Hypothalamus (tissue), 51 donors: ENCODE measurements at places on chromosomes 13 and 19.

DNA sequence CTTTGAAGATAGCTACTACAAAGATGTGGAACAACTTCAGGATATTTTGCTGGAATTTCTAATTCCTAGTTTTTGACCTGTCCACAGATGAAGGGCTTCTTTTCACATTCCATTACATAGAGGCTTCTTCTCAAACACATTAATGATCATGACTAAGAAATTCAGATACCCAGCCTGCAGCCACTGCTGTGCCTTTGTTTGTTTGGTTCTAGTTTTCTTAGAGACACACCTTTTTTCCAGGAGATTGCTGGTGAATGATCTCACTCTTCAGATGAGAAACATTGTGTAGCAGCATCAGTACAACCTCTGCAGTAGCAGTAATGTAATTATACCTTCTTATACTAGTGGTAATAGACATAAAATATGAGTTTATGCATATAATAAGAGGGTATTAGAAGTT lies 5.0 kb downstream of the TDRD3 start:
- no peak for DNase-seq

DNA sequence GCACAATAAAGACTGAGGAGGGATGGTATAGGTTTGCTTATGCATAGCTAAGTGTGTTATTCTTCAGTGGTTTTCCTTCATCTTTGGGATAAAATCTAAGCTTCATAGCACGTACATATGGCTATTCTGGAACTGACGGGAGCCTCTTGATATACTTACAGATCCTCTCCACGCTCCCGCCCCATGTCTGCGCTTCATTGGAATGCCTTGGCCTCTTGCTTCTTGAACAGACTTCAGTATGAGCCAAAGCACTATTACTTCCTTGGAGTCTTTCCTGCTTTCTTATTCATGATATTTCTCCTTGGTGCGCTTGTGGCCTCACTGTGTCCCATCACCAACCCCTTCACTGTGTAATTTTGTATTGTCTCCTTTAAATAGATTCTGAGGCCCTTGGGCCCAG lies 111.1 kb upstream of the RNF113B start:
- no peak for DNase-seq

DNA sequence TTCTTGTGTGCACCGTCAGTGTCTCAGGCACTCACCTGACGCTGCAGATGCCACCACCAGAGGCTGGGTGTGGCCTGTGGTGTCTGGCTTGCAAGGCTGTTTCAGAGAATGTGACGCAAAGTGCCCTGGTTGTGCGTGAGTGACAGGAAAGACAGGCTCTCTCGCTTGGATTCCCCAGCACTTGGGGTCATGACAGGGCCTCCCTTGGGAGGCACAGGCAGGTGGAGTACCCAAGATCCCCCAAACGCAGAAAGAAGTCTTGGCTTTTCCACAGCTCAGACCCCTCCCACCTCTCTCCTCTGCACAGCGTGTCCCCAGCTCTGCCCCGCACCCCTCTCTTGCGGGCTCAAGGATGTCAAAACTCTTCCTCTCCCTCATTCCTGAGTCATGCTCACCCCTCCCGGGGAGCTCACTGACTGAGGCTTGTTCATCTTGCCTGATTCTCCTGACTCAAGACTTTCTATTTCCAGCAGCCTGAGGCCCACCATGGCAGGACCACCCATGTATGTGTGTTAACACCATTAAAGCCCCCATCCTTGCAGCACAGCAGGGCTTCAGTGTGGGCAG lies 21.0 kb downstream of the DHX34 start:
- no peak for DNase-seq

DNA sequence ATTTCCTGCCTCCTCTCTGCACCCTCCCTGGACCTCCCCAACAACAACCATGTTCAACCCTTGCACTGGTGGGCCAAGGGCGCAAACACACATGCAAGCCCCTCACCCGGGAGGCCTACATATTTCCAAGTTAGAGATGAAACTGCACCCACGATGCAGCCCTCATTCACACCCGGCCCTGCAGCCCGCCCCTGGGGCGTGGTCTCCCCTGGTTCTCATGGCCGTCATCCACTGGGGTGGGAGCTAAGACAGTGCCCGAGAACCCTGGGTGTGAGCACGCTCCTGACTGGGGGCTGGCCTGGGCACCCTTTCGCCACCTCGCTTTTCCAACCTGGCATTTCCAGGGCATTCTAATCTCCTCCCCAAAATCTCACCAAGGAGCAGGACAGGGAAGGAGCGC lies 7.0 kb upstream of the SLC7A10 start:
- no peak for DNase-seq

- DNase-seq, result no peak
These were observed 611.1 kb downstream of the UQCRFS1 start for GRCh38 chr19:28601723-28602440.

- DNase-seq, result no peak
These were observed 12.1 kb downstream of the RNASEH2B start for GRCh38 chr13:50921706-50922105.
